ENCODE measurements at places on chromosomes 5 and 9.

GRCh38 chr5:109305352-109305751 lies 104.4 kb downstream of the PJA2 start:
- DNase-seq = no peak

- DNase-seq = peak; percentile 67
Measured at GRCh38 chr5:39399135-39400036, 25.4 kb downstream of the DAB2 start.

DNA sequence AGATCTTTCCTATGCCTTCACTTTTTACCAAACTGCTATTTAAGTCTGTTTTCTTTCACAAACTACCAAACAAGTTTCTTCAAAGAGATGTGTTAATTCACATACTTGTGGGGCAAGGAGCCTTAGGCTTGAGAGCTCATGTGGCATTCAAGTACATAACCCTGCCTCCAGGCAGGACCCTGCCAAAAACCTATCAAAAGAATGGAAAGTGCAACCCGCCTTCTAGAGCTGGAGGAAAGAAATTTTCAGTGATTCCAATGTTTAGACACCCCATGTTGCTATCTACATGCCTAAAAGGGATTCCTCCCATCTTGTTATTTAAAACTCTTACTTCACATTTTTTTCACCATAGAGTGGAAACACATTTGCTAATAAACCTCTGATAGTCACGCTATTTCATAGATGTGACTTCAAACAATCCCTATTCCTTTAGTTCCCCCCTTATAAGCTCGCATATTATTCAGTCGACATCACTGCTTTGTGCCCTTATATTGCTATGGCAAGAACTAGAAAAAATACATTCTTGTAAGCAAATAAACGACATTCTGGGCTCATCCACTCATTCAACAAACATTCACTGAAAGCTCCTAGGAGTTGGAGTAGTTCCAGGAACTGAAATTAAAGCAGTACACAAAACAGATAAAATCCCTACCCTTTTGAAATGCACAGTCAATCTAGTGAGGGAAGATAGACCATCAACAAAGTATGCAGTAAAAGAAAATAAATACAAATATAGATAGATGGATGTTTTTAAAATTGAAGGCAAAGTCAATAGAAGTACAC lies 518.1 kb downstream of the ELAVL2 start:
- no peak for DNase-seq

DNA sequence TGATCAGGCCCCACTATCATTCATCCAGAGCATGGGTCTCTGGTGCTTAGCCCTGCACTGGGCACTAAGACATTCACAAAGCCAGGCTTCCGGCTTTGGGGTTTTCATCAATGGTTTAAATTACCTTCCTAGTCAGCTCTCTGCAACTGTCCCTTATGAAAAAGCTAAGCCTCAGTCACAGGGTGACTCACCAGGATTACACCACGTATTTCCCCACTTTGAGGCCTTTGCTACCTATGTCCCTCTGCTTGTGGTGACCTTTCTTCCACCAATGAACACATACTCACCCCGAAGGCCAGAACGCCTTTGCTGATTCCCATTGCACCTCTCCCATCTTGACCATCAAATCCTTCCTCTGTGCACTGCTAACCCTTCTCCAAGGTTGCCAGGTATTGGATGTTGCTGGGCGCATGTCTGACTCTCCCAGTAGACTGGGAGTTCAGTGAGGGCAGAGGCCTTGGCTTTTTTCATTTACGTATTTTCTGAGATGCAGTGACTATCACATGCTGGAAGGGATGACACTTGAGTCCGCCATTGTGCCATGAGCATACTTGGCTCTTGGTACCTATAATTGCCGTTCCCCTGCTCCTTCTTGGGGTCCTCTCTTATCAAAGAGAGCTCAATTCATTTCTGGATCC lies 58.7 kb upstream of the TNFSF8 start:
- no peak for DNase-seq

- DNase-seq = no peak
Measured at GRCh38 chr9:101312661-101313060, 72.1 kb downstream of the BAAT start.

GRCh38 chr9:93155716-93156474 lies 21.8 kb upstream of the NINJ1 start:
- no peak for DNase-seq

- DNase-seq = no peak
Measured at GRCh38 chr9:112334432-112334841, 1.0 kb upstream of the PTBP3 start.

DNA sequence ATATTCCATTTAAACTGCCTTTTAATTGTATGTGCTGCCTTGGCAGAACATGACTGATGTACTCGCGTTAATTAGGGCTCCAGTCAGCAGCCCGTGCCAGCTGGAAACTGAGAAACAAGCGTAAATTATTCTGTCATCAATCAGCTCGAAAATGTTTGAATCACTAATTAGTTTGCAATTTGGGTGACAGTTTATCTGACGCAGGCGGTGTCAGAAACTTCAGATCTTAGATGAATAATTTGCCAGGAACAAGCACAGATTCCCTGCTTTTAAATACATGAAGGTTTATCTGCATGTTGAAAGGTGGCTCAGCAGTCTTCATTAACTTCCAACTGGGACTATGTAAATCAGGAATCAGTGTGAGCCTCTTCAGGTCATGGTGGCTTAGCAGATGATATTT lies 176.0 kb upstream of the TLE4 start:
- no peak for DNase-seq

DNA sequence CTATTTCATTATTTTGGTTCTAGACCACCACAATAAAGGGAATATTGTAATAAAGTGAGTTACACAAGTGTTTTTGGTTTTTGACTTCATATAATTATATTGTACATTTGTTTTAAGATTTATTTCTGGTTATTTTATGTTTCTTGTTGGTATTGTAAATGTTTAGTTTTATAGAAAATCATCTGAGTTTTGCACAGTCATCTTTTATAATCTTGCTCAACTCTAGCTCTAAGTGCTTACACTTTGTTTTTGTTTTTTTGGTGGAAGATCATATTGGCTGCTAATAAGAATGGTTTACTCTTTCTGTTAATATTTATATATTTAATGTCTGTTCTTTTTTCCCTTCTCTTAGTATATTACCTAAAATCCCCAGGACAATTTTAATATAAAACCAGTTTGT lies 135.0 kb downstream of the CNTLN start:
- DNase-seq = no peak

- no peak for DNase-seq
Measured at GRCh38 chr9:110541950-110542349, 37.6 kb downstream of the SVEP1 start.

GRCh38 chr5:56827049-56827448 lies 11.7 kb downstream of the MAP3K1 start:
- DNase-seq = no peak

- DNase-seq = no peak
Measured at GRCh38 chr9:109017061-109017460, 3.8 kb upstream of the CTNNAL1 start.

DNA sequence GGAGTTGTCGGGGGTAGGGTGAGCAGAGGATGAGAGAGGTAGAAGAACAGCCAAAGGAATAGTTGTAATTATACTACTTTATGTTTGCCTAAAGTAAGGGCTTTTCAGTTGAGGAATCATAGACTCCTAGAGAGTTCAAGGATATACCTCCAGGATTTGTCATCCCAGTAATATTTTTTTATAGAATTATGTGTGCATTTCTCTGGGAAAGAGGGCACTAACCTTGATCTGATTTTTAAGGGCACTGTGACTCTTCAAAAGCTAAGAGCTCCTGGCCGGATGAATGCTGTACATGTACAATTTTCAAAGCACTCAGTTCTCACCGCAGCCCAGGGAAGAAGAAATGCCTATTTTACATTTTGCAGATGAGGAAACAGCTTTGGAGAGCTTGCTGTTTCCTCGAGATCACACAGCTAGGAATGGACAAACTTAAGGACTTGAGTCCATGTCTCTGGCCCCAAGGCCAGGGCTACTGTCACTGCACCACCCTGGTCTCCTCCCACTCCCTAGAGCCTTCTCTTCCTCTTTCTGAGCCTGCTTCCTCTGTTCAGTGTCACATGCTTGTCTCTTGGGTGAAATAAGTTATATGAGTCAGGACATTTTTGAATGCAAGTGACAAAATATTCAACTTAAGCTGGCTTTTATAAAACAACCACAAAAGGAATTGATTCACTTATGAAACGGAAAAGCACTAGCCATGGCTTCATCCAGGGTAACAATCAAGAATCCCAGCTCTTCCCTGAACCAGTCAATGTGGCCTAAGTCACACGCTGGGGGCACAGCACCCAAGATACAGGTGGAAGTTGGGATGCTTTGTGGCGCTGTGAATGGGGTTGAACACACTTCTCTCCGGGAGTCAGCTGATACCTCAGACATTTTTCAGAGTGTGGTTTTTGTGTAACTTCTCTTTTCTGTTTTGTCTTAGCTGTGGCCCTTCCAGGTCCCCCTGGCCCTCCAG lies 45.7 kb upstream of the TGFBR1 start:
- peak; percentile 66 for DNase-seq

DNA sequence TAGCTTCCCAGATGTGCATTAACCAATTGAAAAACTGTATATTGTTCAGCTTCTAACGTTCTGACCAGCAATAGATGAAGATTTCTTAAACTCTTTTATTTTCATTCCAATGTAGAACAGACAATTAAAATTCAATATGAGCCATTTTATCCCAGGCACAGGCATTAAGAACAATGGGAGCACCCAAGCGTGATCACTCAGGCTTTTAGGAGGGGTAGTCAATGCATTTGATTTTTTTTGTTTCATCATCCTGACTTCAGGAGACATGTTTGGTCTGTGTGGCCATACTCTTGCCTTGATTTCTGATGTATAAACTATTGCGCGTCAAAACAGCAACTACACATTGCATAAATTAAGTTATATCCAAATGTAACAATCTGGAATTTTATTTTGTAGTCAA lies 653.0 kb upstream of the RORB start:
- no peak for DNase-seq

DNA sequence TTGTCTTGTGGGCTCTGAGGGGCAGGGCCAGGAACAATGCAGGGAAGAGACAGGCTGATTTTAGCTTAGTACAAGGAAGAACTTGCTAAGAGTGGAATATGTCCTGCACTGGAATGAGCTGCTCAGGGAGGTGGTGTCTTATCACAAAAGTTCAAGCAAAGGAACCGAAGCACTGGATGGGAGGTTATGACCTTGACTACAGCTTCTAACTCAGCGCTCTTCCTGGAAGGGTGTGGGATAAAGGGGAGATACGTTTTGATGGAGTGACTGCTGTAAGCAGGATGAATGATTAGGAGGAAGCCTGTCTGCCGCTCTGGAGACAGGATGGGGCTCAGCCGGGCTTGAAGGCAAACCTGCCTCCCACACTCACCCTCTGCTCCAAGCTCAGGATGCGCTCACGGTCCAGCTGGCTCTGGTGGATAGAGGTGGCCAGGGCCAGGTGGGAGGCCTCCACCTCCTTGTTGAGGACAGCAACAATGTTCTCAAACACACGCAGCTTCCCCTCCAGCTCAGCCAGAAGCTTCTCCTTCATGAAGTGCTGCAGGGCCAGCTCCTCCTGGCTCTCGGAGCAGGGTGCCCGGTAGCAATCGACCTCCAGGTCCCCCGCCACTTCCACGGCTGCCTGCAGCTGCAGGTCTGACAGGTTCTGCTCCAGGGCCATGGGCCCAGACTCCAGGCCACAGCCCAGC lies 13.5 kb downstream of the TRAF1 start:
- no peak for DNase-seq

- peak; percentile 19 for DNase-seq
Measured at GRCh38 chr9:105503881-105504280, 54.0 kb upstream of the FKTN start.

- no peak for DNase-seq
Measured at GRCh38 chr5:50716134-50716533, 49.7 kb downstream of the PARP8 start.

- DNase-seq = no peak
Measured at GRCh38 chr9:130663258-130663976, 977 bp upstream of the PRDM12 start.

GRCh38 chr9:1604942-1605560 lies 410.1 kb upstream of the SMARCA2 start:
- peak; percentile 1 for DNase-seq
